Astrocyte (in vitro differentiated cells and primary cell): ENCODE measurements at places on chromosomes 4 and X. TPM values are rescaled to one million over a fixed set of nuclear protein-coding genes. Genes with fewer than 3 reads are reported as not detected.

GAGE12H gene
- not detected in 2 replicates for total RNA-seq

PKD2 gene
- 19.7 TPM in 2 replicates for total RNA-seq

CLOCK gene
- 20.4 and 21.4 TPM in 2 replicates for total RNA-seq

HTR2C gene
- total RNA-seq: not detected in 2 replicates

ARHGAP6 gene
- 0.22 and 0.30 TPM in 2 replicates for total RNA-seq

FABP2 gene
- not detected in 2 replicates for total RNA-seq

SOWAHD gene
- 0.54 TPM in 1 of 2 replicates, not detected in the other for total RNA-seq

TMPRSS11B gene
- 0.22 and 0.27 TPM in 2 replicates for total RNA-seq

ARSJ gene
- 60.1 and 66.5 TPM in 2 replicates for total RNA-seq

EVC2 gene
- total RNA-seq: 3.3 and 3.5 TPM in 2 replicates

HPSE gene
- total RNA-seq: 0.75 and 0.94 TPM in 2 replicates

GPR143 gene
- total RNA-seq: 1.8 and 3.0 TPM in 2 replicates

CXCL3 gene
- total RNA-seq: 0.77 and 1.4 TPM in 2 replicates

STAP1 gene
- total RNA-seq: not detected in 2 replicates

F8A2 gene
- not detected in 2 replicates for total RNA-seq

NMU gene
- total RNA-seq: 0.61 TPM in 1 of 2 replicates, not detected in the other

MAD2L1 gene
- total RNA-seq: 9.0 and 10.0 TPM in 2 replicates

TFDP3 gene
- total RNA-seq: not detected in 2 replicates

NPY2R gene
- total RNA-seq: 0.09 TPM in 1 of 2 replicates, not detected in the other

SOD3 gene
- total RNA-seq: 8.6 and 12.0 TPM in 2 replicates

SLC34A2 gene
- 0.26 and 0.32 TPM in 2 replicates for total RNA-seq

MGARP gene
- total RNA-seq: 0.36 and 0.45 TPM in 2 replicates

ZNF275 gene
- total RNA-seq: 14.8 and 14.9 TPM in 2 replicates

GAGE1 gene
- total RNA-seq: not detected in 2 replicates

GUCY1B1 gene
- total RNA-seq: 1.5 and 2.5 TPM in 2 replicates

DCAF8L2 gene
- total RNA-seq: not detected in 2 replicates

C4orf51 gene
- total RNA-seq: not detected in 2 replicates

PSAPL1 gene
- not detected in 2 replicates for total RNA-seq

GYG2 gene
- total RNA-seq: 15.5 and 16.3 TPM in 2 replicates

CXCR3 gene
- total RNA-seq: not detected in 2 replicates

LONRF3 gene
- 0.11 and 0.19 TPM in 2 replicates for total RNA-seq

FAM241A gene
- total RNA-seq: 1.5 and 1.7 TPM in 2 replicates

FDCSP gene
- not detected in 2 replicates for total RNA-seq

PHF8 gene
- total RNA-seq: 19.4 and 19.8 TPM in 2 replicates

TRIML2 gene
- 55.7 and 63.3 TPM in 2 replicates for total RNA-seq

ARHGAP10 gene
- 23.4 and 28.0 TPM in 2 replicates for total RNA-seq

SORBS2 gene
- total RNA-seq: 96.1 and 97.4 TPM in 2 replicates

CXCL1 gene
- 8.5 and 11.4 TPM in 2 replicates for total RNA-seq

VEGFD gene
- not detected in 2 replicates for total RNA-seq

NDST4 gene
- total RNA-seq: not detected in 2 replicates

TCP11X2 gene
- not detected in 2 replicates for total RNA-seq

CXCL8 gene
- total RNA-seq: 1.2 and 1.5 TPM in 2 replicates

TMPRSS11A gene
- total RNA-seq: not detected in 2 replicates

FAM114A1 gene
- 159 and 169 TPM in 2 replicates for total RNA-seq

MAGEC2 gene
- total RNA-seq: not detected in 2 replicates

SEC31A gene
- total RNA-seq: 471 and 483 TPM in 2 replicates

DACH2 gene
- total RNA-seq: 0.12 and 0.16 TPM in 2 replicates

NPNT gene
- 2.5 and 3.1 TPM in 2 replicates for total RNA-seq

SPANXB1 gene
- total RNA-seq: not detected in 2 replicates

SHROOM2 gene
- total RNA-seq: 15.9 and 16.0 TPM in 2 replicates

DRP2 gene
- 4.2 and 5.4 TPM in 2 replicates for total RNA-seq
